ENCODE measurements at places on chromosomes 16 and 17. TPM values are rescaled to one million over a fixed set of nuclear protein-coding genes. Genes with fewer than 3 reads are reported as not detected.

DNA sequence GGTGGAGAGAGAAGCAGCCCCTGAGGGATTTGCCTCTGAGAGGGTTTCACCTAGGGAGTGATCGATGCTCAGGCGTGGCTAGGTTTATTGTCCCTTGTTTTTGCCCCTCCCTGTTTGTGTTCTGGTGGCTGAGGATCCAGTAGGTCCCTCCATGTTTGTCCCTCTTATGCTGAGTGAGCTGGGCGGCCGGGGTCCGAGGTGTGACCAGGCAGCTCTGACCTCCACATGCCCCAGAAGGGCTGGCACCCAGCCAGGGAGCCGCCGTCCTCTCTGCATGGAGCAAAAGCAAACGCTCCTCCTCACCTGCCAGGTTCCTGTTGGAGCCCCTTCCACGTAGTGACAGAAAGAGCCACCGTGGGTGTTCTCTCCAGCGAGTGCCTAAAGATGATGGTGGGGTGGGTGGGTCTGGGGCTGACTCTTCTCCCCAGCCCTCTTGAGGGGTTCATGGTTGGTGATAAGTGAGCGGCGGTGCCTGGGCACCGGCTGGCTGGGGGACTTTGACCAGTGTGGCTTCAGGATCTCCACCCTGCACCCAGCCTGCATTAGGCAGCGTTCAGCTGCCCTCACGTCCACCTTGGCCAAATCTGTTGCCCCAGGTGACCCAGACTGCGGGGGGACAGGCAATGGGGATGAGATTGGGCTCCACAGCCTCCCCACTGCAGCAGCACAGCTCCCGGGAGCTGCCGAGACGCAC lies 14.1 kb upstream of the NUDT16L1 start:
- DNase-seq, result no peak

- DNase-seq, result no peak
These were observed 123.1 kb upstream of the MAF start for GRCh38 chr16:79723583-79724168.

GRCh38 chr17:7755095-7755890 lies 37.7 kb downstream of the DNAH2 start:
- DNase-seq, result no peak

The SOST gene
- total RNA-seq, result not detected

The CTRB2 gene
- total RNA-seq, result not detected
